Left renal cortex interstitium (tissue), 4 donors: ENCODE measurements at places on chromosomes 5 and 9. TPM values are rescaled to one million over a fixed set of nuclear protein-coding genes. Genes with fewer than 3 reads are reported as not detected.

DNA sequence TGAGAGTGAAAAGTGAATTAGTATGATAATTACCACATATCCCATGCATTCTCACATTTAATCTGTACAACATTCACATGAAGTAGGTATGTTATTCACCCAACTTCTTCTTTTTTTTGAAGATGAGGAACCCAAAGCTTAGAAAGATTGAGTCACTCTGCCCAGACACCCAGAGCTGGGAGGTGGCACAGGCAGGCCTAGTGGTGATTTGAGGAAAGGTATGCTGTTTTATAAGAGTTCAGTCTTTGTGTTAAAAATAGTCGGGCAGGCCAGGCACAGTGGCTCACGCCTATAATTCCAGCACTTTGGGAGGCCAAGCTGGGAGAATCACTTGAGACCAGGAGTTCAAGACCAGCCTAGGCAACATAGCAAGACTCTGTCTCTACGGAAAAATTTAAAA lies 285.3 kb downstream of the NR3C1 start:
- DNase-seq: no peak

DOLPP1 gene
- polyA plus RNA-seq: 23.2 TPM

DNA sequence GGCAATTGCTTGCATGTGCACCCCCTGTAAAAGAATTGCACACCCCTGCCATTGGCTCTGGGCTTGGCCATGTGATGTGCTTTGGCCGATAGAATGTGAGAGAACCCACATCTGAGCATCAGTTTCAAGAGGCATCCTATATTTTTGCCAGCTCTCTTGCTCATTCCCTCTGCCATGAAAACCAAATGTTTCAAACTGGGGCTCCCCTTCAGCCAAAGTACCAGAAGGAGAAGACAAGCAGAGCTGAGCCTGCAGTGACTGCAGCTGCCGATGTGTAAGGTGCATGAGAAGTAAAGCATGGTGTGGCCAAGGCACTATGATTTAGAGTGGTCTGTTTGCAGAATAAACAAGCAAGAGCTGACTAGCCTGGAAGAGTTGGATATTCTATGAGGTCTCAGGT lies 132.3 kb downstream of the ASTN2 start:
- DNase-seq: no peak

C9 gene
- 0.24 TPM for polyA plus RNA-seq

DNA sequence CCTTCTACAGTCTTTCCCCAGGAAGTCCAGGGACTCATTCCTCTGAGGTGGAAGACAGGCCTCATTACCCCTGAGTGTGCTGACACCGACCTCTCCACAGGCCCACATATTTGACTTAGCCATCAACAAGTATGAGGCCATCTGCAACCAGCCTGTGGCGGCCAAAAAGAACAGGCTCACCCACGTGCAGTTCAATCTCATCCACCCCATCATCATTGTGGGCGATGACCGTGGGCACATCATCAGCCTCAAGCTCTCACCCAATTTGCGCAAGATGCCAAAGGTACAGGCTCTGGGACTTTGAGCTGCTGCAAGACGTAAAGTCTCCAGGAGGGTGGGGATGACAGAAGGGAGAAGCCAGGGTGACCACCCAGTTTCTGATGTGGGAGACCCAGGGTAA lies 5.6 kb downstream of the ENHO start:
- no peak for DNase-seq

- DNase-seq: no peak
These were observed 12.9 kb downstream of the TCF7 start for GRCh38 chr5:134127376-134127861.

INSL6 gene
- polyA plus RNA-seq: 0.19 TPM

RPS14 gene
- 1,840 TPM for polyA plus RNA-seq

GRCh38 chr9:13758936-13759335 lies 479.4 kb upstream of the MPDZ start:
- DNase-seq: no peak

DNA sequence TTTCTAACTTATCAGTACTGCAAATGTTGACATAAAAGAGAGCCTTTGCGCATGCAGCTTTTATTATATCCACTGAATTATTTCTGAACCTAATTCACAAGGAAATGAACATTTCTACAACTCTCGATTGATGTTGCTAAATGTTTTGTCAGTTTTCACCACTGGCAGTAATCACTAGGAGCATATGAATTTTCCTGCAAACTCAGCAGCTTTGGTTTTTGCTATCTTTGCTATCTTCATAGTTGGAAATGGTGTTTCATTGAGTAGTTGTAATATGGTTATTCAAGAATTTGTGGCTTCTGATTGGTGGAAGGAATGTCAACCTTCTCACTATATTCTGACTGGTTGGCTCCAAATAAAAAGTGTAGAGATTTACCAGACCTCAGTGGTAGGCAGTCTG lies 8.9 kb upstream of the SHC3 start:
- DNase-seq: no peak

CKMT2 gene
- 11.1 TPM for polyA plus RNA-seq

SLC6A19 gene
- polyA plus RNA-seq: 72.8 TPM
